ENCODE measurements at places on chromosomes 6 and 20. TPM values are rescaled to one million over a fixed set of nuclear protein-coding genes. Genes with fewer than 3 reads are reported as not detected.

- H3K4me3 ChIP-seq: no peak overlapping the region
- H3K27ac ChIP-seq: no peak overlapping the region
- peaks cover 11% of the 10 kb centered on the region for H3K4me1 ChIP-seq
- H3K36me3 ChIP-seq: peaks cover 1% of the 10 kb centered on the region
- H3K27me3 ChIP-seq: no peaks in the 10 kb centered on the region
These were observed 24.2 kb downstream of the SGK1 start for GRCh38 chr6:134293659-134294161.

DNA sequence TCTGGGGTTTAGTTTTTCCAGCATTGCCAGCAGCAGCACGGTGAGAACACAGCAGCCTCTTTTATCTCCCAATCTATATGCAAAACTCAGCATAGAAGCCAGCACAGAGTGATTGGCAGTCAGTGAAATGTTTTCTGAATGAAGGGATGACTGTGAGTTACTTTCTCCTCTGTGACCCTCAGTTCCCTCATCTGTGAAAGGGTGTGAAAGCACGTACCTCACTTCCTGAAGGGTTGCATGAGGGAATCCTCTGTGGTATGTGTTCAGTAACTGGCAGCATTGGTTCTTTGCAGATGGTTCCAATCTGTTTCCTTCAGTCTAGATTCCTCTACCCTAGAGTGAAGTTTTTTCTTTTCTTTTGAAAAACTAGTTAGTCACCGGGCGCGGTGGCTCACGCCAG is 40.0 kb downstream of the EFCAB8 start:
- no peak for DNase-seq
- no peaks in the 10 kb centered on the region for H3K27me3 ChIP-seq
- no peak overlapping the region for H3K27ac ChIP-seq

GRCh38 chr6:124368131-124368530 is 564.5 kb downstream of the NKAIN2 start:
- H3K4me1 ChIP-seq: no peaks in the 10 kb centered on the region
- no peak for DNase-seq
- no peak overlapping the region for H3K27ac ChIP-seq
- no peaks in the 10 kb centered on the region for H3K27me3 ChIP-seq
- H3K4me3 ChIP-seq: no peak overlapping the region
- H3K36me3 ChIP-seq: no peaks in the 10 kb centered on the region

GRCh38 chr6:149044528-149044927 is 273.0 kb upstream of the TAB2 start:
- no peak overlapping the region for H3K27ac ChIP-seq
- no peak overlapping the region for H3K4me3 ChIP-seq
- DNase-seq: no peak
- H3K4me1 ChIP-seq: peaks cover 35% of the 10 kb centered on the region
- H3K27me3 ChIP-seq: no peaks in the 10 kb centered on the region
- H3K36me3 ChIP-seq: peaks cover 2% of the 10 kb centered on the region

- no peak overlapping the region for H3K27ac ChIP-seq
- DNase-seq: no peak
- H3K4me3 ChIP-seq: no peak overlapping the region
- H3K27me3 ChIP-seq: peaks cover 62% of the 10 kb centered on the region
- no peaks in the 10 kb centered on the region for H3K36me3 ChIP-seq
These were observed 16.9 kb upstream of the ELMO2 start for GRCh38 chr20:46423342-46423741.

Gene SASH1
- total RNA-seq: not detected

Gene DPPA5
- total RNA-seq: not detected

Gene TSBP1
- total RNA-seq: not detected

Data from activated naive CD8-positive, alpha-beta T cell treated with anti-CD3 and anti-CD28 coated beads, Interleukin-2, amount 10 ng/mL, durations not matched to agents 7 days and 5 days (primary cell).